Body of pancreas (tissue), 4 donors: ENCODE measurements at places on chromosomes 12 and 14.

- no peak for DNase-seq
These were observed 120.4 kb upstream of the LRIG3 start for GRCh38 chr12:59040656-59041055.

GRCh38 chr14:68027276-68027675, 207.7 kb downstream of the RAD51B start:
- DNase-seq = no peak

GRCh38 chr12:129606239-129606638, 297.6 kb downstream of the TMEM132D start:
- no peak for DNase-seq

DNA sequence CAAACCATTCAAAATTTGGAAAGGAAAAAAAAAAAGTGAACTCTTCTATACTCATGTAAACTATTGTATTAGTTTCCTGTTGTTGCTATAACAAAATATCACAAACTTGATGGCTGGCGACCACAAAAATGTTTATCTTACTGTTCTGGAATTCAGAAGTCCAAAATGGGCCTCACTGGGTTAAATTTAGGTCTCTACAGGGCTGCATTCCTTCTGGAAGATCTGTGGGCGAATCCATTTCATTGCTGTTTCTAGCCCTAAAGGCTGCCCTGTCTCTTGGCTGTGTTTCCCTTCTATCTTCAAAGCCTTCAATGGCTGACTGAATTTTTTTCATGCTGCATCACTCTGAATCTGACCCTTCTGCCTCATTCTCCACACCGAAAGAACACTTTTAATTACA, 105.1 kb upstream of the NAV3 start:
- no peak for DNase-seq

DNA sequence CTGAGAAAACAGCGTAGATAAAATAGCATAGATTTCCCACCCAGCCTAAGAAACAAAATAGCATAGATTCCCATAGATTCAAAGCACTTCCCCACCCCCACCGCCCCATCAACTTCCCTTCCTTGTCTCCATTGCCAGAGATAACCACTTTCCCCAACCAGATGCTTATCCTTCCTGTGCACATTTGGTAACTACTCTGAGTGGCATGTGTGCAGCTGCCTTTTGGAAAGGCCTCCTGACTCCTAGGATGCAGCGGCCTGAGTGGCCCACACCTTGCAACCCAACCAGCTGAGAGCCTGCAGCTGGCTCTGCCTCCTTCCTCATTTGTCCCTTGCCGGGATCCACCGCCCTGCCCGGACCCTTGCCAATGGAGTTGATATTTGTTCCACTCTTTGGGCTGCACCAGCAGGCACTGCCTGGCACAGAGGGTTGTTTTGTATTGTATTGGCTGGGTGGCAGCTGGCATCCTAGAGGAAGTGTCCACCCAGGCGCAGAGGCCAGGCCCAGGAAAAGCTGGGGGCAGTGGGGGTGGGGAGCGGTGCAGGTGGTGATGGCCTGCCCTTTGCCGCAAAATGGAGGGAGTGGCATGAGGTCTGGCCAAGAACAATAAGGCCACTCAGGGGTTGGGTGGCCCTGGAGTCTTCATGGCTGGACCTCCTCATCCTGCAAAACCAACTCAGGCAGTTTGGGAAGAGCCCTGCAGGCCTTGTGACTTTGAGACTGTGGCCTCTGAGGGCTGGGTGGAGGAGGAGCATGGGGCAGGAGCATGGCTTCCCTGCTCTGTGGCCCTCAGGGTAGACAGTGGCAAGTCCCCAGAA, 4.9 kb downstream of the SLC48A1 start:
- DNase-seq = no peak

DNA sequence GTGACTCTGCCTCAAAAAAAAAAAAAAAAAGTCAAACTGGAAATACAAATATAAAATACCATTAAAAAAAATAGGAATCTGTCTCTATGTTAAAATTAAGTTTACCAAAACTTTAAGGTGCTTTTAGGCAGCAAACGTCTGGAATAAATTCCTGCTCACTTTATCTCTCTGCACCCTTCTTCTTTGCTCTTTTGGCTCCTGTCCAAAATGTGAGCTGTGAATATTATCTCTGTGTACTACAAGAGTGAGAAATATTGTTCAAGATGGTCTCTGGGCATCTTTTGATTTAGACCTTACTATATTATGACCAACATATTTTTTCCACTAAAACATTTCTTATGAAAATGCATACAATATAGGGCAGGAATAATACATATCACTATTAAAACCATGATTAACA, 63.7 kb downstream of the PUS7L start:
- no peak for DNase-seq

GRCh38 chr12:54427106-54427505, 8.0 kb upstream of the ITGA5 start:
- no peak for DNase-seq

GRCh38 chr12:110373962-110374611, 29.4 kb downstream of the ANAPC7 start:
- no peak for DNase-seq

- DNase-seq = no peak
These were observed 204.6 kb upstream of the SLC38A2 start for GRCh38 chr12:46577063-46577776.

DNA sequence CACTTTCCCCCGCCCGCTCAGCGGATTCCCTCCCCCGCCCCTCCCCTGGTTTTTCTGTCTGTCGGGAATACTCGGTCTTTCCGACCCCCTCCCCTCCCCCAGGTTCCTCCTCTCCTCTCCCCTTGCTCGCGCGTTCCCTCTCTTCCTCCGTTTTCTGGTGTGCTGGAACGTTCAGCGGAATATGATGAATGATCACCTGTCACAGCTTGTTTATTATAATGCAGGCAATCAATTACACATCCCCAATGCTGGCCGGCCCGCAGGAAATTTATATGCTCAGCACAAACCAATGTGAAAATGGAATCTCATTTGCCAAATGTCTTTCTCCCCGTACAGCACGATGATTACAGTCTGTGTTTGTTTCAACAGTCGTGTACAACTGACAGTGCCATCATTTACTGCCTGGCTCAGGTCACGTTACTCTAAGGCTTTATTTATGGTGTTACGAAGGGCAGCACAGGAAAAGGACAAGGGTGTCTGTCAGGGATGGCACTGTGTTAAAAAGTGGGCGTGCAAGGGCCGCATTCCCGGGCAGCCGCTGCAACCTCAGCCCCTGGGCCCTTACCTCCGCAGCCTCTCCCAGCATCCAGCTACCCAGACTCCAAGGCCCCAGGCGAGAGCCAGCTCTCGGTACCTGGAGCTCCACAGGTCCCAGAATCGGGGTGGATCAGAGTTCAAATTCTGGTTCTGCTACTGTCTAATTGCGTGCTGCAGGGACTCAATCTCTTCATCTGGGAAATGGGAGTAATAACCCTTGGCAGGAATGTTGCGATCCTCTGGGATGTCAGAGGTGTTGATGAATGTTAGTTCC, 24.7 kb upstream of the MAP1LC3B2 start:
- DNase-seq = no peak

GRCh38 chr12:27260746-27261145, 16.7 kb downstream of the STK38L start:
- DNase-seq = no peak

DNA sequence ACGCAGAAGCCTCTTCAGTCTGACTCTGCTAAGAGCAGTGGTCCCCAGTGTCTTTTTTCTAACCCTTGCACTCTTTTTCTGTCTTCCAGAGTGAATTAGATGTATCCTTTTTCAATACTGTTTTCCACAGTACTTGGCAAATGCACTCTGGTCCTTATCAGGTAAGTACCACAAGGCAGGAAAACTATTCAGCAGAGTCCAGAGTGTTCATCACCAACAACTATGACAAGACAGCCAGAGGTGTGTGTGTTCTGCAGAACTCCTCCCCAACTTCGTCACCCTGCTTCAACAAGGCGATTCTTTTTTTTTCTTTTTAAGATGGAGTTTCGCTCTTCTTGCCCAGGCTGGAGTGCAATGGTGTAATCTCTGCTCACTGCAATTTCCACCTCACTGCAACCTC, 54.3 kb upstream of the STRN3 start:
- DNase-seq = no peak

DNA sequence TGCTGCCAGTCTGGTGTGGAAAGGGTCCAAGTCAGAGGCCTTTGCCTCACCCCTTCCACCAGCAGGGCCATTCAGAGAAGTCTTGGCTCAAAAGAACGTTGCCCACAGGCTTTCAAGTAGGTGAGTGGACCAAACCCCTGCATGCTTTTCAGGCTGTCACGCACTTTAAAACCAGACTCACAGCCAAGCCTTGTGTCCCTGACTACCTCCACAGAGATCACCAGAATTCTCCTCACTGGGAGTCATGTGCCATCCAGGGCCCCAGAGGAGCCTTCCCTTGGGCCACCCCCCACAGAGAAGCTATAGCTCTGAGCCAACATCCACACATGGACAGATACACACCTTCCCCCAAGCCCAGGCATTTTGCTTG, 283.1 kb downstream of the DPF3 start:
- no peak for DNase-seq

DNA sequence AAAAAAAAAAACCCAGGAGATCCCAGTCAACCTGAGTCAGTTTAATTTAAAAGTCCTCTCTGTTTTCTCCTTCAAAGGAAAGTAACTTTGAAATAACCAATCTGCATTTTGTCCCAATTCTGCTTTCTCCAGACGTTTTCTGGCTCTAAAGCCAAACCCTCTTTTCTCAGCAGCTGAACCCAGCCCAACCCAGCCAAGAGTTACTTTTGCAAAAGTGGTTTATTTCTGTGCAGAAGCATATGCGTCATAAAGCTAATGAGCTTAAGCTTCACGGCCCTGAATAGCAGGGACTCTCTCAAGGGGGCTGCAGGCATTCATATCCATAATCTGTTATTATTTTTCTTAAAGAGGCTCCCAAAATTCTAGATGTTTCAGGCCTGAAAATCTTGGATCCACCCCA, 176.6 kb downstream of the GALC start:
- no peak for DNase-seq

DNA sequence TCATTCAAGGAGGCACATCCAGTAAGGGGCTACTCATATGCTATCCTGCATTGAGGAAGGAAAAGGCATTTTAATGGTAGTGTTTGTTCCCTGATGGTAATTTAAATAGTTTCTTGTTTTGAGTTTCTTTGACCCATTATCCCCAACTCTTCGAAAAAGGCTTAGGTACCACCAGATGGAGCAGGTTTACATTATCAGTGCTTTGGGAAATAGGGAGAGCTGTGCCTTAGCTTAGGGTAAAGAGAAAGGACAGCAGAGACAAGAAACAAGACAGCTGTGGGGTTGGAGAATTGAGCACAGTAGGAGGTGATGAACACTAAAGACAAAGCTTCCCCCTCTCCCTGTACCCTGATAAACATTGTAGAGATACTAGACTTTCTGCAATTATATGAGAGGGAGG, 29.1 kb upstream of the HELB start:
- no peak for DNase-seq

DNA sequence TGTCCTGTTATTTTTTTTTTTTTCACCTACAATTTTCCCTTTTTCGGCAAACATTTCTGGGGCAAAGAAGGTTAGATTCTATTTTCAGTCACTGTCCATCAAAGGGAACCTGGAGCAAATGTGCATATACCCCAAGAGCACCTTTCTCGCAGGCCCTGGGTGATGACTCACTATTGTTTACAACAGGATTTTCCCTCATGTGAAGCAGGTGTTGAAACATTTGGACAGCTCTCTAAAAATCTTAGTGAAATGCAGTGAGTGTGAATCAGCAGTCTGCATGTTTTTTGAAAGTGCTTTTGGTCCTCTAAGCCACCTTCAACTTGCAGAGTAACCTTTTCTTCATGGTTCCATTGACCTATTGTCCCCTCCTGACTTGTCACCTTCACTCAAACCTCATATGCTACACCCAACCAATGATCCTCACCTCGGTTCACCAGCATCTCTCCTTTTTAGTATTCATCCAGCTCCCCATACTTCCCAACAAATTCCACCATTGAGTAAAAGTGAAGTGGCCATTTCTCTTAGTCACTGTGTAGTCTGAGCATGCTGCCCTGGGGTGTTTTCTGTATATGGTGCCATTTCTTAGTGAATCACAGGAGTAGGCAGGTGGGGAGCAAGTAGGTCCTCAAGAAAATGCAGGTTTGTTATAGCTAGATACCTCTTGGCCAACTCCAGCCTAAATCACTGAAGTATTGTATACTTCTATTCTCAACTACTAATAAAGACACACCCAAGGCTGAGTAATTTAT, 260.2 kb downstream of the BMP4 start:
- DNase-seq = no peak

DNA sequence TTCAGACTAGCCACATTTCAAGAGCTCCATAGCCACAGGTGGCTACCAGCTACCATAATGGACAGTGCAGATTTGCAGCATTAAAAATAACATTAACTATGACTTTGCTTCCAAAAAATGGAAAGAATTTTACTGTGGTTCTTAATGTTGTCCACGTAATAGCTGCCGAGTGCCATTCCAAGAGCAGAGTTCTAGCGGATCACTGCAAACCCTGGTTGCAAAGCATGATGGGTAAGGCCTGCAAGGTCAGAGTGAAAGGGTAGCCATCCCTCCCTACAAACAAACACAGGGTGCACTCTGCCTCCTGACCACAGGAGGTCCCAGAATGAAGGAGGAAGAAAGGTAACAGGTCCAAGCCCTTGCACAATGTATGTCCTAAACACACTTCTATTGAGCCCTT, 157.6 kb downstream of the DPF3 start:
- no peak for DNase-seq

DNA sequence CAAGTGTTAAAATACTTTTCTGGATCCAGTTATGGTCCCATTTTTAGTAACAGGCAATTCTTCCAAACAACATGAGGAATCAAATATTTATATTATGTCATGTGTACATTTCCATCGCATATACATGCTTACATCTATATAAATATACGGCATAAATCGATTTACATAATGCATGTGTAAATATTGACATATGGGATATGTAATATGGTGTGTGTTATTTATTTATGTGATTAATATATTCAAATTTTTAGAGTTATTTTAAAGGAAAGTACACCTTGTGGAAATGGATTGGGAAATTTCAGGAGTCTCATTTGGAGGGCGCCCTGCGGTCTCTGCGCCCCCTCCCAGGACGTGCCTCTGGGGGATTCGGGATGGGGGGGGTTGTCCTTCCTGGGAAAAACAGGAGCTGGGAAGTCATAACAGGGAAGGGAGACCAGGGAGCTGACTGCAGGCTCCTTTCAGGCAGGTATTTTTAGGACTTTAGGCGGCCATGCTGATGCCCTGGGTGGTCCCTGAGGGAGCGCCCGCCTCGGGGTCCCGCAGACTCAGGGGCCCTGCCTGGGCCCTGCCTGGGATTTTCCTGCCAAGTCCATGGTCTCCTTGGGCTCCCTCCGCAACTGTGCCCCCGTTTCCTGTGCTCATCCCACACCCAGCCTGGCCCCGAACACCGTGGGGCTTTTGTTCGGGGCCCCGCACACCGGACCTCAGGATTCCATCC, 82.7 kb upstream of the SFSWAP start:
- DNase-seq = no peak

- no peak for DNase-seq
These were observed 1035.6 kb upstream of the TMEM132C start for GRCh38 chr12:127231371-127231770.
